ENCODE measurements at places on chromosomes 4 and X.

DNA sequence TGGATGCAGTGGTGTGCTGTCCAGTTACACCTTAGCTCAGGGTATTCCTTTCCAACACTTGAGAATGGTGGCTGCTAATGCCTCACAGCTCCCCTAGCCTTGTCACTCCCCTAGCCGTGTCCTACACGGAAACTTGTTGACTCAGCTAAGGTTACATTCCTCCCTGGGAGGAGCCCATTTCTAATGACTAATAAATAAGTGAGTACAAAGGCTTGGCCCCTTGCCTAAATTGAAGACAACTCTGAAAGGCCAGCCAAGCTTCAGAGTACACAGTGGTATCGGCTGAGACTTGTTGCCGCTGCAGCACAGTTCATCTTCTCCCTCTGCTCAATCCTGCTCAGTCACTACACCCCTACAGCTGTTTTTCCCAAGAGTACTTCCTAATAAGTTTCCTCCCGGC lies 21.2 kb upstream of the SLC25A31 start:
- no peak for DNase-seq

DNA sequence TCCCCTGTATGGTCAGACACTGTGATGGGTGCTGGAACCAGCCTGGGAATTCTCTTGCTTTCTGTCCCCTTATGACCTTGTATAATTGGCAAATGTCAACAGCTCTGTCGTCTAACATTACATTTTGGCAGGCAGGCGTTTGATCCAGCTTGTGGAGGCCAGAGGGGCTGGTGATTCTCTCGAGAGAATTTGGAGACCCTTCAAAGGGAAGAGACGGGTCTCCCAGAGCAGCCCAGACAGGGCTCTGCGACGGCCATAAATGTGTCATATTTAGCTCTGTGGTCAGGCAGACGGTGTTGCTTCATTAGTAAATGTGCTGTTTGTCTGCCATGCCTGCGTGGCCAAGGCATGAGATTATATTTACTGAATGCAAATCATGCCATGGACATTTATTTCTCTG lies 68.7 kb downstream of the SORCS2 start:
- no peak for DNase-seq

DNA sequence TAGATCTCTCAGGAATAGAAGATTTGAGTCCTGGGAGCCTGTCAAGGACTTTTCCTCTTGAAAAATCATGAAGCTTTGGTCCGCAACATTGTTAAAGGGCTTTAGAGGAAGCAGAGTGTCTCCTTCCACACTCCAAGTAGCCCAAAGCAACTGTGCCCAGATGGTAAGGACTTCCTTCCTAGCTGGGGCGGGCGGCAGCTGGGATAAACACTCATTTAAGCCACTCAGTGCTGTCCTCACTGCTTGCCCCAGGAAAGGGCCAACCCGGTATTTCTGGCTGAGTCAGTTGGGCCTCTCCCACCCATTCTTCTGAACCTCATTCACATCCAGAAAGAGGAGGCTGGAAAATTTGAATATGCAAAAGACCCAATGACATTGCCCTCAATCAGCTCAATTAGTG lies 144.3 kb downstream of the CHIC2 start:
- DNase-seq: no peak

- DNase-seq: no peak
These were observed 81.6 kb downstream of the ZFX start for GRCh38 chrX:24231131-24231540.

- peak; percentile 3 for DNase-seq
These were observed 122.2 kb downstream of the SHROOM4 start for GRCh38 chrX:50691820-50692219.

GRCh38 chrX:42992199-42992943 lies 214.4 kb upstream of the PPP1R2C start:
- no peak for DNase-seq

- DNase-seq: no peak
These were observed 147.3 kb upstream of the CLNK start for GRCh38 chr4:10831727-10832408.

- DNase-seq: no peak
These were observed 12.5 kb downstream of the MORC4 start for GRCh38 chrX:106987488-106987887.

DNA sequence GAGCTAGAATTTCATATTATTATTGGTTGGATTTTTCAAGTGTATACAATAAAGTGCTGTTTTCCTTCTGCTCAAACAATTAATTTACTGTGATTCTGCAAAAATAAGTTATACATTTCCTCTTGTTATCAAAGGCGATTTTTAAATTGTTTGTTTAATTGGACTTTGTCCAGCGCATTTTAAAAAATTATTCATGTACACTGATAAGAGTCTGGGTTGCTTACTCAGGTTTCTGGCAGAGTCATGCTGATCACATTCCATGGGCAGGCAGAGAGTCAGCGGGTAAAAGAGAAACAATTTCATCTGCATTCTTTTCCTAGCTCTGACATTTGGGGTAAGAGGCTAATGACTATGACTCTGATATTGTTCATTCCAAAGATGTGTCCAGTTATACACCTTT lies 8.9 kb downstream of the FAT4 start:
- no peak for DNase-seq

DNA sequence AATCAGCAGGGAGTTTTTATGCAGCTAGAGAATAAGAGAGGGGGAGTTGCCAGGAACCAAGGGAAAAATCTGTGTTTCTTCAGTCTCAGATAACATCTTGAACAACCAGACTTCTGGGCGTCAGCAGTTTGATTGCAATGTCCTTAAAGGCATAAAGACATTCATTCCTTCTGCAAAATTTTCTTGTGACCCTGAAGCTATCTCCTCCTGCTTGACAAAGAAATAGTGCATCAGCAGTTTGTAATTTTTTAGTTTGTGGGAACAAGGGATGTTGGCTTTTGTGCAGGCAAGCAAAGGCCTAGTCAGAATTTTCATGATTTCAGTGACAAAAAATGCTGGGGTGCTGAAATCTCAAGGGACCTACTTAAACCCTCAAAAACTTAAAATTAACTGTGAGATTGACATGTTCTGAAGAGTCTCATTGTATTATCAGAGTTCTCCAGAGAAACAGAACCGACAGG lies 125.8 kb upstream of the UNC5C start:
- DNase-seq: no peak

GRCh38 chr4:138633580-138633904 lies 382.0 kb upstream of the NOCT start:
- no peak for DNase-seq

DNA sequence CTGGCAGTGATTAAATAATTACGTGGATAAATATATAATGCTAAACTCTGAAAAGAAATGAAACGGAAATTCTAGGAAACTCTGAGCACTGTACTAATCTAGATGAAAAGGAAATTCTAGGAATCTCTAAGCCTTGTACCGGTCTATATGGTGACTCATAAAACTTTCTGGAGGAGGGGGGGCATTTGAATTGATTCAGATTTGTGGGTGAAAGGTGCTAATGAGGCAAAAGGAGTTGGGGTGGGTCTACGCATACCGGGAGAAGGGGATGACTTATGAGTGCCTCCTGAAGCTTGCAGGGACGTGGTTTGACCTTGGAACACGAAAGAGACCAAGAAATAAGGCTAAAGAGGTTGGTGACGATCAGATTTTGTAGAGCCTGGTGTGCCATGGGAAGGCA lies 151.7 kb upstream of the CASK start:
- DNase-seq: no peak

GRCh38 chrX:91079342-91080114 lies 355.1 kb upstream of the PABPC5 start:
- no peak for DNase-seq

DNA sequence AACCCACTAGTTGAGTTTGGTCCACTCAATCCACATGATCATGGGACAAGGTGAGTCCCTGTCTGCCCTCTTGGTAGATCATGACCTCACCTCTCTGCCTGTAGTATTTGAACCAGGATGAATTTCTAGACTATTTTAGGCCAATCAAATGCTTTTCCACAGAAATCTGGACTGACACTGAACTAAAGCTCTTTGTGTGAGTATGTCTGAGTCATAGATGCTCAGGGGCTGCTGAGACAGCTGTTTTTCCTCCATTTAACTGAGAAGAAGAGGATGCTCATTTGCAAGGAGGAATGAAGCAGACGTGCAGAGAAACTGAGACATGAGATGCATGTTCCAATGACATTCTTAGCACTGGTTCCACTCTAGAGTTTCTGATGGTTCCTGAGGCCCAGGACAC lies 77.3 kb upstream of the TMEM47 start:
- no peak for DNase-seq

GRCh38 chr4:47690611-47691010 lies 147.3 kb downstream of the CORIN start:
- DNase-seq: no peak

- DNase-seq: no peak
These were observed 2.0 kb upstream of the PROM1 start for GRCh38 chr4:16085822-16086221.

GRCh38 chr4:81314897-81315470 lies 100.0 kb upstream of the PRKG2 start:
- DNase-seq: no peak

DNA sequence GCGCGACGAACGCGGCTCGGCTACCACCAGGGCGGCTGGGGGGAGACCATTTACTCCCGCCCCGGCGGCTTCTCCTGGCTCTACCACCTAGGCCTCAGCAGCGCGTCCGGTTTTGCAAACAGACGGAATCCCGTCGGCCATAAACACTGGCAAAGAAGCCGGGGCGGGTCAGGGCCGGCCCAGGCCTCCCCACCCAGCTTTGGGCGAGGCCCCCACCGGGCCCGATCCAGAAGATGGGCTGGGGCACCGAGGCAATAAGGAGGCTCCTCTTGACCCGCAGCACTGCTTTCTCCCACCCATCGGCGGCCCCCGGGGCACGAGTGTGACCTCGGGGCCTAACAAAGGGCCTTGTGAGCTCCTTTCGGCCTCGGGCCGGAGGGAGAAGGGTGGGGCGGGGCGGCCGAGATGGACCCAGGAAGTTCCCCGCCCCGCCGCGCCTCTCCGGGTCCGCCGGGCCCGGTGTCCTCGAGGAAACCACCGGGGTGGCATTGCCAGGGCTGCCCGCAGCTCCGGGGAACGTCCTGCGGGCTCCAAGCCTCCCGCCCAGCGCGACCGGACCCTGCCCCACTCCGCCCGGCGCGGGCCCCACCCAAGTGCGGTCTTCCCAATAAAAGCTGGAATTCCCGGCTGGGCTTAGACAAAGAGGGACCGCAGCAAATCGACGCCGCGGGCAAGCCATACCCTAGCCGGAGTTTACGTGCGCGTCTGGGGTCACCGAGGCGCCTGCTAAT lies 5.9 kb downstream of the BCOR start:
- DNase-seq: no peak

DNA sequence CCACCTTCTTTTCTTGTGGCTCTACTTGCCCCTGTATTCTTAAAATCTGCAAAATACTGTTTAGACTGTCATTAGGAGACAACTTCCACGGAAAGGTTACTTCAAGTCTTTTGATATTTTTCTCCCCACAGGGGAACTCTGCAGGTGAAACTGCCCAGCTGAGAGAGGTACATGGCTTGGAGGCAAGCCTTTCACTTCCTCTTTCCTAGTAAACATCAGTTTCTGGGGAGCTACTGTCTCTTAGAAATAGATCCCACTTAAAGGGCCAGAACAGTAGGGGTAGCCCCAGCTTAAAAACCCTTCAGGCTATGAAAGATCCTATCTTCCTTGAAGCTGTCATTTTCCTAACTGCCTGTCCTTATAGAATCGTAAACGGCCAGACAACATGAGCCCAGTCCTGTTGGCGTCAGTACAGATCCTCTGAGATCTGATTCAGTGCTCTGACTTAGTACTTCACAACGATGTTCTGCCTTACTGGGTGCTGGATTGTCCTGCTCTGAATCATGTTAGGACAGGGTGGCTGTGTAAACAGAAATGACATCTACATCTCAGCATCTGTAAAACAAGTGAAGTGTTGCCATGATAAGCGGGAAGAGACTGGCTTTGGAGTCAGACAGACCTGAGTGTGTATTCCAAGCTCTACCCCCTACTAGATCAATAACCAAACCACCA lies 102.1 kb downstream of the ITIH6 start:
- peak; percentile 18 for DNase-seq

- DNase-seq: no peak
These were observed 111.2 kb downstream of the ELOVL6 start for GRCh38 chr4:110087070-110087708.
